ENCODE measurements at places on chromosomes 13 and 19.

DNA sequence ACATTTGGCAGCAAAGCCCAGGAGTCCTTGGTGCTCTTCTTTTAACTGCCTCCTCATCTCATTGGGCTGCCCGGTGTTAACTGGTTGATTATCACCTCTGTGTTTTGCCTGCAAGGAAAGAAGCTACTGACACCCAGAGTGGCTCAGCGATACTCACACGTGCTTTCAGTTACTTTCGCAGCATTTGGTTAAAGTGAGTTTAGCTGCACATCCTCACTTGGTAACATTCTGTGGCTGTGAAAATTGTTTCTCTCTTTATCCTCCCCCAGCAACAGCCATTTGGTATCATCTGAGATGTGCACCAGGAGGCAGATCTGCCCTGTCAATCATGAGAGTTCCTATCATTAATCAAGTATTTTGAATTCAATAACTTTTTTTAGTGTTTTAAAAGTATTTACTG lies 44.6 kb upstream of the GPR183 start:
- no peaks in the 10 kb centered on the region for H3K27me3 ChIP-seq
- H3K27ac ChIP-seq: peak overlapping the region; percentile 81
- H3K36me3 ChIP-seq: peaks cover 53% of the 10 kb centered on the region

GRCh38 chr19:55809381-55810058 lies 22.3 kb downstream of the NLRP11 start:
- H3K27me3 ChIP-seq: peaks cover 17% of the 10 kb centered on the region
- no peaks in the 10 kb centered on the region for H3K36me3 ChIP-seq
- H3K4me3 ChIP-seq: no peak overlapping the region
- no peak overlapping the region for H3K27ac ChIP-seq
- DNase-seq: peak; percentile 58

DNA sequence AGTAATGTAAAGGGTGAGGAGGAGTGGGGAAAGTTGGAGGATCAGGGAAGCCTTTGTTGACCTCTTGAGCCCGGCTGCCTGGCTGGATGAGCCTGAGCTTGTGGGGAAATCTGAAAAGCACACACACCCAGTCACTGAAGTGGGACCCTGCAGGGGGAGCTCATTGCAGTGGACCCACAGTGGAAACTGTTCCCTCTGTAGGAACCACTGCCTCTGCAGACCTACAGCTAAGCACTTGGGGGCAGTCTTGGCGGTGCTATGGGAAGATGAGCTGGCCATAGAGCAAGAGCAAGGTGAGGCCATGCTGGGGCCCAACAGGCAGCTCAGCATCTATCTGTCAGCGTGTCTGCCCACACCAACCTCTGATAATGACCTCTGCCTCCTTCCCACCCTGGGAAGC lies 294.8 kb downstream of the TSHZ3 start:
- DNase-seq: peak; percentile 6
- no peaks in the 10 kb centered on the region for H3K36me3 ChIP-seq
- no peaks in the 10 kb centered on the region for H3K4me1 ChIP-seq
- H3K27me3 ChIP-seq: peaks cover 11% of the 10 kb centered on the region
- H3K27ac ChIP-seq: no peak overlapping the region
- no peak overlapping the region for H3K4me3 ChIP-seq

GRCh38 chr13:20002787-20003186 lies 44.3 kb downstream of the ZMYM2 start:
- H3K4me3 ChIP-seq: no peak overlapping the region
- no peak for DNase-seq
- peaks cover 39% of the 10 kb centered on the region for H3K36me3 ChIP-seq
- no peak overlapping the region for H3K27ac ChIP-seq
- no peaks in the 10 kb centered on the region for H3K27me3 ChIP-seq

DNA sequence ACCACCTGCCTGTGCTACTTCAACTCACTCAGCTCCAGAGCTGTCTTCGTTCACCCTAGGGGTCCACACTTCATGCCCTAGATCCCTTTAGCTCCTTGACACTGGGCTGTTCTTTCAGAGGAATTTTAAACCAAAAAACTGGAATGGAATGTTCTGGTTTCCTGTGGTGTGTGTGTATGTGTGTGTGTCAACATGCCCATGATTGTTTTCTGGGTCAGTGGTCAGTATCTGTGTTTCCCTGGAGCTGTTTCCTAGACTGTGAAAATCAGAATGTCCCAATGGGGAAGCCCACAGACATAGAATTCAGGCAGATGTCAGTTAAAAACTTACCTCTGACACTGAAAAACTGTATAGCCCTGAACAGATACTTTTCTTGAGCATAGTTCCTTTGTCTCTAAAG lies 1.3 kb downstream of the PMIS2 start:
- H3K36me3 ChIP-seq: no peaks in the 10 kb centered on the region
- no peak for DNase-seq
- H3K4me1 ChIP-seq: no peaks in the 10 kb centered on the region
- H3K27ac ChIP-seq: no peak overlapping the region
- no peak overlapping the region for H3K4me3 ChIP-seq

GRCh38 chr13:111216166-111216960 lies 101.3 kb downstream of the ARHGEF7 start:
- DNase-seq: peak; percentile 47
- H3K27me3 ChIP-seq: no peaks in the 10 kb centered on the region
- no peak overlapping the region for H3K4me3 ChIP-seq
- H3K36me3 ChIP-seq: no peaks in the 10 kb centered on the region
- peaks cover 37% of the 10 kb centered on the region for H3K4me1 ChIP-seq
- H3K27ac ChIP-seq: peak overlapping the region; percentile 12

GRCh38 chr13:98286799-98287198 lies 109.7 kb upstream of the RNF113B start:
- H3K4me3 ChIP-seq: no peak overlapping the region
- no peaks in the 10 kb centered on the region for H3K36me3 ChIP-seq
- no peaks in the 10 kb centered on the region for H3K27me3 ChIP-seq
- no peak overlapping the region for H3K27ac ChIP-seq

DNA sequence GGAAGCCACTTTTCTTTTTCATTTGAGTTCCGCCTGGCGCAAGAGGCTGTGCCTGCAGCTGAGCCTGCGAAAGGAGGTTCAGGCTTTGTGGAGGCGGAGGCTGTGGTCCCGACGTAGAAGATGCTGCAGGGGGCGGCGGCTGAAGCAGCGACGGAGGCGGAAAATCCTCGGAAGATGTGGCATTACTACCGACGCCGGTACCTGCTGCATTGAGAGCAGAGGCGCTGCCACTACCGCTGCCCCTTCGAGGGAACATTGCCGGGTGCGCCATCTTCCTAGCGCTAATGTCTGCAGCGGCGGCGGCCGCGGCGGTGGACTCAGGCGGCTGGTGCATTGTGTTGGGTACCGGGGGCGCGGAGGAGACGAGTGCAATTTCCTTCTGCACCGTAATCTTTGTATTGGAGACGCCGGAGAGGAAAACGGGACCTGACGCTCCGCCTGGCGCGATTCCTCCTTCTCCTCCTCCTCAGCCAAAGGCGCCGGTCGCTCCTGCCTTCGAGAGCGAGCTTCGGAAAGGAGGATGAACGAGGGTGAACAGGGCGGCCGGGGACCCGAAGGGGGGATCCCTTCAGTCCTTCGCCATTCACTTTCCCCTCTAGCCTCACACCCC lies at the start of gene TSC22D1:
TSS of gene TSC22D1 (minus strand) at position 590 of the 610 bp plus-strand sequence. CDS start at position 334, 256 bp downstream.
- peak; percentile 71 for DNase-seq
- peaks cover 40% of the 10 kb centered on the region for H3K4me1 ChIP-seq
- H3K4me3 ChIP-seq: peak within 1 kb of the TSS; percentile 88
- H3K27me3 ChIP-seq: peaks cover 4% of the 10 kb centered on the region
- H3K27ac ChIP-seq: peak within 1 kb of the TSS; percentile 86
- H3K36me3 ChIP-seq: peaks cover 11% of the 10 kb centered on the region

DNA sequence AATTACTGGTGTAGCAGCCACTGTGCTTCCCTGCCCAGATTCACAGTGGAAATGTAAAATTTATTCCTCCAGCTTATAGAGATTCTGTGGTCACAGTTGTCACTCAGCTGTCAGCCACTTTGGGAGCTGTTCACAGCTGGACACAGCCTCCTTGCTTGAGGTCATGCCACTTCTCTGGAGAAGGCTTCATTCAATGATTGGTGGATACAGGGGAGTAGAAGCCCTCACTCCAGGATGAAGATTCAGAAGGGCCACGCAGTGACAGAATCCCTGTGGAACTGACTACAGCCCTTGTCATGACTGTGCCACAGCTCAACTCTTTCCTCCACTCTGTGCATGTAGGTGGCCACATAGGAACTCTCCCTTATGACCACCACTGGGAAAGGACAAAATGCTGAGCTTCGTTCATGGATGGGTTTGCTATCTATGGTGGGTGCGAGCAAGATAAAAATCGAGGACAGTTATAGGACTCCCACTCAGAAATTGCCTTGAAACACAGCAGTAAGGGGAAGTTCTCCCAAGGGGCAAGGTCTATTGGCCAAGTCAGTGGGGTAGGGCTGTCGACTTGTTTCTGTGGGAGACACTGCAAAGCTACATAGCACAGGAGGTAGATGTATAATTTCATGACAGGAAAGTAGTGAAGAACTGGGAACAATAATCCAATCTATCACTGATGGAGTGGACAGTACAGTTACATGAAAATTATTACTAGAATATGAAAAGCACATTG lies 98.7 kb downstream of the CCNA1 start:
- H3K4me1 ChIP-seq: no peaks in the 10 kb centered on the region
- no peak overlapping the region for H3K27ac ChIP-seq
- no peak overlapping the region for H3K4me3 ChIP-seq
- DNase-seq: no peak

DNA sequence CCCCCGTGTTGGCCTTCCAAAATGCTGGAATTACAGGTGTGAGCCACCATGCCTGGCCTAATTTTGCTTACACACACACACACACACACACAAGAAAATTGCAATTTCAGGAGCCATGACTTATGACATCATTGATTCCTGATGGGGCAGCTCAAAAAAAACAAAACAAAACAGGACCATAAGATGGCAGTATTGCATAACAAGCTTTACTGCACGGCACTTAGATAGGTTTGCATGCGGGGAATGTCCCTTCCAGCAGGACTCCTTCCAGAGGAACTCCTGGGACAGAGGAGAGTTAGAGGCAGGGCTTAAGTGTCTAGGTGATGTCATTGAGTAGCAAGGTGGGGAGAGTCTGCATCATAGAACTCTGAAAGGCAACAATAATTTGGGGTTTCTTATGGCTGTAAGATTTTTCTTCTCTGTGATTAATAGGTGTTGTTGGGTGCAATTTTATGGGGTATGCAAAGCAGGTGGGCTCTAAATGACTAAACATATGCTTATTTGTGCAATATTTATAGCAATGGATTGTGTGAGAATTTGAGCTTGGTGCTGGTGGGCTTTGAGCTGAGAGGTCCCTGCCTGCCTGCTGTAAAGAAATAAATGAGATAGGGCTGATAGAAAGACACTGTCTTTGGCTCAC lies 9.0 kb upstream of the ACSBG2 start:
- H3K4me1 ChIP-seq: no peaks in the 10 kb centered on the region
- H3K27ac ChIP-seq: no peak overlapping the region
- no peaks in the 10 kb centered on the region for H3K27me3 ChIP-seq
- H3K36me3 ChIP-seq: no peaks in the 10 kb centered on the region

GRCh38 chr19:47225746-47226425 lies 5.1 kb downstream of the BBC3 start:
- peak overlapping the region; percentile 85 for H3K27ac ChIP-seq
- H3K36me3 ChIP-seq: peaks cover 10% of the 10 kb centered on the region
- H3K4me1 ChIP-seq: peaks cover 13% of the 10 kb centered on the region
- H3K27me3 ChIP-seq: no peaks in the 10 kb centered on the region

DNA sequence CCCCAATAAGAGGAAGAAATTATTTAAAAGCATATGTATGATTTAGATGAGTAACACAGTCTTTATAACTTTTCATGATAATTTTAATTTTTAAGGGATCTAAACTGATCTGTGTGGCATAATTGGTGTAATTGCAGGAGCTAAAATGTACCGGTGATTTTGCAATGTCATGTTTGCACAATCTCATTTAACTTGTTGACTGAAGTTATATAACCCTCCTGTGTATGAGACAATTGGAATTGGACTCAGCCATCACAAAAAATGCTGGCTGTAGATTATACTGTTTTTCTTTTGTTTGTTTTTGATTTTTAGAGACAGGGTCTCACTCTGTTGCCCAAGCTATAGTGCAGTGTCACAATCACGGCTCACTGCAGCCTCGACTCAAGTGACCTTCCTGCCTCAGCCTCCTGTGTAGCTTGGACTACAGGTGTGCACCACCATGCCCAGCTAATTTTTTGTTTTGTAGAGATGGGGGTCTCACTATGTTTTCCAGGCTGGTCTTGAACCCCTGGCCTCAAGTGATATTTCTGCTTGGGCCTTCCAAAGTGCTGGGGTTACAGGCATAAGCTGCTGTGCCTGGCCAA lies 26.1 kb downstream of the FGF9 start:
- no peak overlapping the region for H3K4me3 ChIP-seq
- no peak for DNase-seq
- H3K36me3 ChIP-seq: no peaks in the 10 kb centered on the region
- H3K27ac ChIP-seq: no peak overlapping the region
- no peaks in the 10 kb centered on the region for H3K27me3 ChIP-seq

- H3K27ac ChIP-seq: peak overlapping the region; percentile 72
- peaks cover 29% of the 10 kb centered on the region for H3K4me1 ChIP-seq
- no peak overlapping the region for H3K4me3 ChIP-seq
Observed at GRCh38 chr13:40786568-40786996, 2.8 kb upstream of the SLC25A15 start.

- peaks cover 12% of the 10 kb centered on the region for H3K27me3 ChIP-seq
- H3K4me3 ChIP-seq: peak overlapping the region; percentile 22
- no peaks in the 10 kb centered on the region for H3K36me3 ChIP-seq
Observed at GRCh38 chr13:96984051-96984508, 10.2 kb downstream of the OXGR1 start.

DNA sequence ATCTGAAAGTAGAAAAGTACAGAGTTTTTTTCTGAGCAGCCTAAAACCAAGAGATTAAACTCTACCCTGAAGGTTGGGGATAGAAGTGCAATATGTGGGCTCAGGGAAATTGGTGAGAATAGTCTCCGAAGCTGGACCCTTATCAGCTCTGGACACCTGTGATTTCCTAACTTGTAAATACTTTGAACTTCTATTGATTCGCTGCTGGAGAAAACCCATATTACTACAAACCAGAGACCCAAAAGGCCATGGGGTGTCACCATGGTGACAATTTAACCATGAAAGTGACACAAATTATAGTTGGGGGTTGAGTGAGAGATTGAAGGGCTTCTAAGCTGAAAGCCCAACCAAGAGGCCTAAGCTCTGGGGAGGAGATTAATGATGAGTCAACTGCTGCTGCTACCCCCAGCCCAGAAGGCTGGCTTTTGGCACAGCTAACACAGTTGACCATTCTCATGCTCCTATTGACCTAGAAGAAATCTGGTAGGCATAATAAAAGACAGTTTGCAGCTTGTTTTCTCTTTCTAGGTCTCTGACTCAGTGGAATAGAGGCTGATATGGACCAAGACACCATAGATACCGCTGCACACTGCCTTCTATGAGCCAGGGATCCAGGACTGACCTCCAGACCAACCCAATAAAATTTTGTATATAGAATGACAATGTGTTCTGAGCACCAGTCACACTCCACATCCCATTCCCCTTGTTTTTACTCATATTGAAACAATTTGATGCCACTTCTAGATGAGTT lies 131.9 kb upstream of the FNDC3A start:
- H3K27ac ChIP-seq: no peak overlapping the region
- no peaks in the 10 kb centered on the region for H3K36me3 ChIP-seq
- H3K4me3 ChIP-seq: no peak overlapping the region
- DNase-seq: no peak
- H3K4me1 ChIP-seq: peaks cover 2% of the 10 kb centered on the region
- peaks cover 12% of the 10 kb centered on the region for H3K27me3 ChIP-seq

- H3K4me1 ChIP-seq: peaks cover 25% of the 10 kb centered on the region
- peaks cover 7% of the 10 kb centered on the region for H3K36me3 ChIP-seq
- no peak overlapping the region for H3K27ac ChIP-seq
Observed at GRCh38 chr19:5985098-5985783, 7.3 kb upstream of the RANBP3 start.

GRCh38 chr19:7863157-7863970 lies 10.8 kb downstream of the PRR36 start:
- peaks cover 63% of the 10 kb centered on the region for H3K27me3 ChIP-seq
- no peaks in the 10 kb centered on the region for H3K36me3 ChIP-seq
- no peak overlapping the region for H3K4me3 ChIP-seq
- DNase-seq: peak; percentile 28

- H3K27ac ChIP-seq: no peak overlapping the region
- DNase-seq: no peak
- H3K4me3 ChIP-seq: no peak overlapping the region
- peaks cover 20% of the 10 kb centered on the region for H3K36me3 ChIP-seq
Observed at GRCh38 chr13:112073245-112074138, 6.5 kb downstream of the SOX1 start.

Data from activated naive CD8-positive, alpha-beta T cell treated with anti-CD3 and anti-CD28 coated beads for 36 hours (primary cell).